ENCODE measurements at places on chromosomes 4 and X.

DNA sequence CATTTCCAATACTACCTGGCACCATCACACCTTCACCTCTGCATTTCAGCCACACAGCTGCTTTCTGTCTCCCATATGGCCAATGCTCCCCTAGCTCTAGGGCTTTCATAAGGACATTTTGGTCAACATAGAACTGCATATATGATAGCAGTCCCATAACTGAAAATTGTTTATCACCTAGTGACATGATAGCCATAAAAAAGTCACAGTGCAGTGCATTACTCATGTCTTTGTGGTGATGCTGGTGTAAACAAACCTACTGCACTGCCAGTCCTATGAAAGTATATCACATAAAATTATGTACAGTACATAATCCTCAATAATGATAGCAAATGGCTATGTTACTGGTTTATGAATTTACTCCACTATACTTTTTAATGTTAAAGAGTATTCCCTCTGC is 221.0 kb downstream of the NAF1 start:
- no peak for DNase-seq

DNA sequence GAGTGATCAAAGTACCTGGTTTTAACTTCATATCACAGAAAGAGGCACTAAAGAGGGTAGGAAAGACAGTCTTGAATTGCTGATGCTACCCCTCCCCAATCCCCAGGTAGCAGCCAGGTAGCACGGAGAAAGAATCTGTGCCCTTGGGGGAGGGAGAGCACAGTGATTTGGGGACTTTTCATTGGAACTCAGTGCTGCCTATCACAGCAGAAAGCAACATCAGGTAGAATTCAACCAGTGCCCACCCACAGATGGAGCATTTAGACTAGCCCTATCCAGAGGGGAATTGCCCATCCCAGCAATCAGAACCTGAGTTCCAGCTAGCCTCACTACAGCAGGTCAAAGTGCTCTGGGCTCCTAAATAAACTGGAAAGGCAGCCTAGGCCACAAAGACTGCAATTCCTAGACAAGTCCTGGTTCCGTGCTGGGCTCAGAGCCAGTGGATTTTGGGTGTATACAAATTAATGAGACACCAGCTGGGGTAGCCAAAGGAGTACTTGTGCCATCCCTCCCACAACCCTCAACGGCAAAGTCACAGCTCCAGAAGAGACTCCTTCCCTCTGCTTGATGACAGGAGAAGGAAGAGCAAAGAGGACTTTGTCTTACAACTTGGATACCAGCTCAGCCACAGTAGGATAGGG is 228.1 kb downstream of the THOC2 start:
- no peak for DNase-seq

DNA sequence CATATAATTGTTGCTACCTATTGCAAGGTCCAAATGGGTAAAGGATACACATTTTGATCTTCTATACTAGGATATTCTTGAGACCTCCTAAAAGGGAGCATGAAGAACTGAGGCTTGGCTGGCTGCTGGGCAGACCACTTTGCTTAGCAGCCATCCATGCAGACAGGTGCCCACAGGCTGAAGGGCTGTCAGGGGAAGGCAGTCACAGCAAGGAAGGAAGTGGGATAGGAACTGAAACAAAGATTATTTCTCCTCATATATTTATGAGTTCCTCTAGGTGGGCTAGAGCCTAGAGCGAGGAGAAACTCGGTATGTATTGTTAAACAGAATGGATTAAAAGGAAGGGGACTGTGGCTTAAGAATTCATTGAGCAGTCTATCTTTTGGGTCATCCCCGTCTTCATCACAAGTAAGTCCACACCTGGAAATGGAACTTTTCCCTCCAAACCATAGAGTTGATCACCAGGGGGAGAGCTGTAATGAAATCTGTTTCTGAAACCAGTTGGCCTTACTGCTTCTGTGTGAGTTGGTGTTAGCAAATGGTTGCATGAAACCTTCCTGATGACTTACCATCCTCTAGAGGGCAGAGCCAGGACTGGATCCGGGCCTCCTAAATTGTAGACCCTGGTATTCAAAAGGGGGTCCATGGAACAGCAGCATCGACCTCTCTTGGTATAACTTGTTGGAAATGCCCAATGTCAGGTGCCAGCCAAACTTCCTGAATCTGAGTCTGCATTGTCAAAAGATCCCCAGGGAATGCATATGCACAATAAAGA is 42.3 kb downstream of the AFF2 start:
- DNase-seq, result no peak

GRCh38 chr4:127732623-127733328 is 2.6 kb downstream of the SLC25A31 start:
- peak; percentile 24 for DNase-seq
